Gastrocnemius medialis (tissue), 4 donors: ENCODE measurements at places on chromosomes 4 and X. TPM values are rescaled to one million over a fixed set of nuclear protein-coding genes. Genes with fewer than 3 reads are reported as not detected.

DNA sequence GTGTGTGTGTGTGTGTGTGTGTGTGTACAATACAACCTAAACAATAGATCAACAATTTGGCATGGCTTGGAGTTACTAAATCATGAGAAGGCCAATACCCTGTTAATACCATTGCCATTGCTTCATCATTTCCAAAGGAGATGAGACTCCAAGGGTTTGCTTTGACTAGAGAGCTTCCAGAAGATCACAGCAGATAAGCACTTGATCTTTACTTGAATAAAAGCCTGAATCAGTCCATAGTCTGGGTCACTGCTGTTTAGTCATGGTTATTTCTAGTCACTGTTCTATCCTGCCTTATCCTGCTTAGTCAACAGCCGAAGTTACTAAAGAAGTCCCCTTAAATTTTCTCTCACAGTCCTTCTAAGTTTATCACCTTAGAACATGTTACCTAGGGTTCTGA lies 58.2 kb downstream of the RAB40AL start:
- DNase-seq: no peak

- DNase-seq: no peak
Measured at GRCh38 chr4:18568600-18568999, 547.0 kb upstream of the LCORL start.

DNA sequence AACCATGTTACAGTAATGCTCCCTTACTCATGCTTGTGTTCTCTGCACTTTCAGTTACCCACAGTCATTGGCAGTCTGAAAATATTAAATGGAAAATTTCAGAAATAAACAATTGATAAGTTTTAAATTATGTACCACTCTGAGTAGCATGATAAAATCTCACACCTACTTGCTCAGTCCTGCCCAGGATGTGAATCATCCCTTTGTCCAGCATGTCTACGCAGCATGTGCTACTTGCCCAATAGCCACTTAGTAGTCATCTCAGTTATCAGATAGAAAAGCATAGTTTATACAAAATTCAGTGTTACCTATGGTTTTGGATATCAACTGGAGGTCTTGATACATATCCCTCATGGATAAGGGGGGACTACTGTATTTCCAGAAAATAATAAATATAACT lies 577.1 kb downstream of the GALNTL6 start:
- DNase-seq: no peak

GRCh38 chr4:24243641-24244040 lies 340.7 kb downstream of the DHX15 start:
- DNase-seq: no peak

GRCh38 chrX:150903110-150903508 lies 4.6 kb upstream of the CD99L2 start:
- no peak for DNase-seq

DNA sequence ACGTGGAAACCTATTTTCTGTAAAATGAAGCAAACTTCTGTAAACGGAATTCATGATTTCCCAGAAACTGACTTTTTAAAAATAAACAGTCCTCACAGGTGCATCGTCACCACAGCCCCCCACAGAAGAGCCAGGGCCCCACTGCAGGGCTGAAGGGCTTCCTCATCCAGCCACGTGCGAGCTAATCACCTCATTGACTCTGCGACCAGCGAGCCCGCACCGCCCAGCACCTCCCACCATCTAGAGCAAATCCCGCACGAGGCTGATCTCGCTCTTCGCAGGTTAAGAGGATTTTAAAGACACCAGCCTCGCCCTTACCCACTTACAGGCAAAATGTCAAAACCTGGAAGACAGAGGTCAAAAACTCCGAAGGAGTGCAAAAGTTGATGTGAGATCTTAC lies 14.8 kb downstream of the PPP2R3B start:
- DNase-seq: no peak

DNA sequence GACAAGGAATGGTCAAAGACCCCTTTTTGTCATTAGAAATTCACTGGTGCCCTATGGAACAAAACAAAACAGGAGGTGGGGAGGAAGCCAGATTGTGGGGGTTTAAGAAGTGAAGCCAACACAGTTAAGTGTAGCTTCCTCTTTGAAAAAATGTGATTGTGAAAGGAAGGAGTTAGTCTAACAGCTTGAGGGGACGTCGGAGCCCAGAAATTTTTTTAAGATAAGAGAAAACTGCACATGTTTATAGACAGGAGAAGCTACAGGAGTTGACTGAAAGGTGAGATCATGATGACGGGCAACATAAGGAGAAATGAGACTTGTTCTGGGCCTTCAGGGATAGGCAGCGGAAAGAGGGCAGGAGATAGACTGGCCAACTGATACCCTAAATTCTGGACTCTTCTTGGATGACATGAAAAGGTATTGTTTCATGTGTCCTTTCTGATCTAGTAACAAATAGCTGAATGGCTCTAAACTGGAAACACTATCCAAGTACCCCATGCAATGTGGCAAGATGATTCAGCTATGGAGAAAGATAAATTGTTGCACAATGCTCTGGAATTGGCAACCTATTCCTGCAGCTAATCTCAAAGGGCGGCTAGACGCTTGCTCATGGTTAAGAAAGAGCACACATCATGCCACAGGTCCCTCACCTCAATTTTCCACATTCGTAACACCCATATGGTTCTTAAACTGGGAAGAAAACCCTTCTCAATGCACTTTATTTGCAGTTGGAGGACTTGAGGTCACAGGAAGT lies 3.7 kb upstream of the HDAC8 start:
- DNase-seq: peak; percentile 6

DNA sequence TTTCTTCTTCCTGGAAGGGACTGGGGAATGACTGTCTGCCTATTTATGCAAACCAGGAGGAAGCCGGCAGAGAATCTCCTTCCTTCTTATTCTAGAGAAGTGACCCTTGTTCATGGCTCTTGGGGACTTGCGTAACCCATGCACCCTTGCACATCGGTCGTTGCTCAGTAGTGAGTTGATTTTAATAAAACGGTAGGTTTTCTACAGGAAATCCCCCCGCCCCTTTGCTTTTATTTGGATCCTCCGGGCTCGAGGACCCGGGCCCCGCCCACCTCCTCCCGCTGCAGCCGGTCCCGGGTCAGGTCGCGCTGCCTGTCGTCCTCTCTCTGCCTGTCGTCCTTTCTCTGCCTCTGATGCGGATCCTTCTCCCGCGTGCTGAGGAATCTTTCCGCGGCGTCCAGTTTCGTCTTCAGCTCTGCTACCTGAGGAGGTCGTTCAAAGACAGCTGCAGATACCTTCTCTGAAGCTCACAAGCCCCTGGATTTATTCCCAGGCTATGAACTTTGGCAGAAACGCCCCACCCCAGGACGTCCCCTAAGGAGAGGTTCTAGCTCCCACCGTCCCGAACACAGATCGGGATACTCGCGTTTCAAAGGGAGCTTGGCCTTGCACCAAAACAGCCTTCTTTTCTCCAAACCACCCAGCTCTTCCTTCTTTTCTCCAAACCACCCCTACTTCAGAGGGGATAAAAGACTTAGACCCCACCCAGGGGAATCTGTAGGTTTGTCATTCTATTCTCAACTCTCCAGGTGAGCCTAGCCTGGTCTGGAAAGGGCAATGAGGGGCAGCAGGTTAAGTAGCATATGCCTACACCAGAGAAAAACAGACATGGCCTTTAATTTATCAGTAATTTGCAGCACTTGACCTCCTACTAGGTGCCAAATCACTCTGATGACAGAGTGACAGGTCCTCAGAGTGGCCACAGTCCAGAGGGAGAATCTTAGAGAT lies 7.0 kb downstream of the TNIP3 start:
- peak; percentile 12 for DNase-seq

- DNase-seq: peak; percentile 0
Measured at GRCh38 chr4:1206299-1207156, 34.1 kb upstream of the SPON2 start.

DNA sequence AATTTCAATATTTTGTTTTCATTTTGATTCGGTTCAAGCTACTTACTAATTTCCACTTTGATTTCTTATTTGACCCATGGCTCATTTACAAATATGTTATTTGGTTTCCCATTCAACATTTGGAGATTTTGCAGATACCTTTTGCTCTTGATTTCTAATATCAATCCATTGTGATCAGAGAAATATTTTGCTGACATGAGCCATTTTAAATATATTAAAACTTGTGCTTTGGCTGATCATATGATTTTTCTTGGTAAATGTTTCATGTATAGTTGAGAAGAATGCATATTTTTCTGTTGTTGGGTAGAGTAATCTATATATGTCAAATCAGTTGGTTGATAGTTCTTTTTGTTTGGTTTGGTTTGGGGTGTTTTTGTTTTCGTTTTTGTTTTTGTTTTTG lies 95.0 kb downstream of the GASK1B start:
- DNase-seq: no peak

- no peak for DNase-seq
Measured at GRCh38 chrX:44975666-44976263, 102.8 kb downstream of the KDM6A start.

Gene ITGB1BP2
- total RNA-seq: 3.4 TPM

GRCh38 chr4:73765296-73765695 lies 24.9 kb downstream of the CXCL8 start:
- DNase-seq: no peak

Gene MAGED4
- total RNA-seq: 0.15 TPM

GRCh38 chr4:27094783-27095182 lies 234.1 kb downstream of the STIM2 start:
- DNase-seq: no peak
